ENCODE measurements at places on chromosomes 5 and 9. TPM values are rescaled to one million over a fixed set of nuclear protein-coding genes. Genes with fewer than 3 reads are reported as not detected.

DNA sequence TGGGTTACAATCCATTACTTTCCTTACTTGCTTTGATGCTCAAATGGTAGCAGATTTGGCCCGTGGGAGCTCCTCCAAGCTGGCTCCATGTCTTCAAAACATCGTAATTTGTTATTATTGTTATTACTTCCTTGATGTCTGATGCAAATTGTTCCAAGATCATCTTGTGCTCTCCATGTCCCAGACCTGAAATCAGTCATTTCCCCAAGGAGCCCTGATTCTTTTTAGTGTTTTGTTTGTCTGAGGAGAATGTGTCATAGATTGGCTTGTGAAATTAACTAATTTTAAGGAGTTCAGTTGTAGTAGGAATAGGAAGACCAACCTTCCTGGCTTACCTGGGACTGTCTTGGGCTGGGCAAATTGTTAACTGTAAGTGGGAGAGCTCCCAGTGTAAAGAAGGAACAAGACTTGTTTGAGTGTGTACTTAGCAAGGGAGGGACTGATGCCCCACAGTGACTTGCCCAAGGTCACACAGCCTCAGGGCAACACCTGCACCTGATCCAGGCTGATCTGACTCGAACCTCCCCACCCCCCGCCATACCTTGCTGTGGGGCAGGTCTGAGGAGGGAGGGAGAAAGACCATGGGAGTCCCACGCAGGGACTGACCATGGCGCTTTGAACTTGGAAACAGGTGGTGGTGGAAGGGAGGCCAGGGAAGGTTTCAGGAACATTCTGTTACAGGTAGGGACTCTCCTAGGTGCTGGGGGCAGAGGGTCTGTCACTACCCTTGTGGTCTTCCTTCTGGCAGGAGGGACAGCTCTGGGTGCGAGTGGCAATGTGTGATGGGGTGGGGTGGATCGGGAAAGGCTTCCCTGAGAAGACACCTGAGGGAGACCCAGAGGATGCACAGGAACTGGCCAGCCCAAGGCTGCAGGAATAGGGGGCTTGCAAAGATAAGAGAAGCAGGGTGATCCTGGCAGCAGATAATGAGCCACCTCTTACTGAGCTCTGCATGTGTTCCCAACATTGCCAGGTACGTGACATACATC is 2.7 kb upstream of the BICD2 start:
- DNase-seq, result peak; percentile 22

- no peak for DNase-seq
Measured at GRCh38 chr5:133253671-133254070, 201.9 kb downstream of the HSPA4 start.

DNA sequence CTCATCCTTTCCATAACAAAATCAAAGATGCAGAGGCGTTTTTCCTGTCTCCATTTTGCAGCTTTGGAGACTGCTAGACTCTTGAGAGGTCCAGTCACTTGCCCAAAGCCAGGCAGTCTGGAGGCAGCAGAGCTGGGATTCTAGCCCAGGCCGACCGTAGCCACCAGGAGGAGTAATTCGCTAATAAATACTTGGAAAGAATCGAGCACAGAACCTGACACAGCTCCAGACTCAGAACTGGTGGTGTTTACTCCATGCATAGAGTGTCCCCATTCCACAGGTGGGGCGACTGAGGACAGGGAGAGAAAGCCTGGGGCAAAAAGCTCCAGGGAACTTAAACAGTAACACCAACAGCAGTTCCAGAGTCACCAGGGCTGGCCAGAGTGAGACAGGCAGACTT is 10.7 kb upstream of the CERCAM start:
- peak; percentile 72 for DNase-seq

GRCh38 chr9:82404881-82405280 is 416.3 kb downstream of the SPATA31D1 start:
- DNase-seq, result no peak

GRCh38 chr9:127178686-127179632 is 56.5 kb upstream of the ANGPTL2 start:
- no peak for DNase-seq

- peak; percentile 34 for DNase-seq
Measured at GRCh38 chr5:115470921-115471320, 73.7 kb downstream of the FEM1C start.

DNA sequence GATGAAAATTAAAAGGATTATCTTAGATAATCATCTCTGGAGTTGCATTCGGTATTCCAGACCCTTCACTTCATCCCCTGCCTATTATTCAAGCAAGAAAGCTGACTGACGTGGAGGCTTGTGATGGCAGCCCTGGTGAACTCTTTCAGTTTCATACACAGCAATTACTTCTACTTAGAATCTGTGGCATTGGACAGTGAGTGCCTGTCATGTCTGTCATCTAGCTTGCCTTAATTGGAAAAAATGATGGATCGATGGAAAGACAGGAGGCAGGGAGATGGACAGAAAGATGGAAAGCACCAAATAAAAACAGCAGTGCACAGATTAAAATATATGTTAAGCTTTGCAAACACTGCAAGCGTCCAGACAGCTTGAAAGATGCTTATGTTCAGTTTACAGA is 1371.0 kb upstream of the CDH6 start:
- no peak for DNase-seq

GRCh38 chr9:19630760-19631159 is 158.1 kb downstream of the SLC24A2 start:
- DNase-seq, result no peak

DNA sequence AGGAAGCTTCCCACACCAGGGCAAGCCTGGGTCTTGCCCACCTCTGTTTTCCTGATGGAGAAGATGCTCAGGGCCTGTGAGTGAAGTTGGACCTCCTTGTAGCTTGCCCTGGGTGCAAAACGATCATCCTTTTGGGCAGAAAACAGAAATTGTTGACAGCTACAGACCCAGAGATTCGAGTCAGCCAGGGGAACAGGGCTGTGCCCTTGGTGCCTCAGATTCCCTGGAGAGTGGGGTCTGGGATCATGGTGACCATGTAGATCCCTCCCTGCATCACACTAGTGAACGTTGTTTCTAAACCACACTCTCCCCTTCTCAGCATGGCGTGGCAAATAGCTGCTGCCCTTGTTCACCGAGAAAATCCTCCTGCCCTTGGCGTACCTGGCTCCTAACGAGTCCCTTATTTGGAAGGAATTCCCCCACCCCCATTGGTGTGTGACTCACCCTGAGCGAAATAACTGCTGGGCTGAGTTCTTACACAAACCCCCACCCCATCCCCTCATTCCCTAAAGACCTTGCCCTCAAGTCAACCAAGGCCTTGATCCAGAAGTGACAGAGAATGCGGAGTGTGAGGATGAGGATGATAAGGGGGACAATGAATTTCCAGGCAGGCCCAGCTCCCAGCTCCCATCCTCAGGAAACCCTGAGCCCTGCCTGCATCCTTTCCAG is 1.1 kb upstream of the DCANP1 start:
- DNase-seq, result no peak

GRCh38 chr5:33608344-33609041 is 167.7 kb downstream of the TARS1 start:
- DNase-seq, result no peak

GRCh38 chr5:111511174-111511830 is 1.0 kb downstream of the STARD4 start:
- DNase-seq, result peak; percentile 64

DNA sequence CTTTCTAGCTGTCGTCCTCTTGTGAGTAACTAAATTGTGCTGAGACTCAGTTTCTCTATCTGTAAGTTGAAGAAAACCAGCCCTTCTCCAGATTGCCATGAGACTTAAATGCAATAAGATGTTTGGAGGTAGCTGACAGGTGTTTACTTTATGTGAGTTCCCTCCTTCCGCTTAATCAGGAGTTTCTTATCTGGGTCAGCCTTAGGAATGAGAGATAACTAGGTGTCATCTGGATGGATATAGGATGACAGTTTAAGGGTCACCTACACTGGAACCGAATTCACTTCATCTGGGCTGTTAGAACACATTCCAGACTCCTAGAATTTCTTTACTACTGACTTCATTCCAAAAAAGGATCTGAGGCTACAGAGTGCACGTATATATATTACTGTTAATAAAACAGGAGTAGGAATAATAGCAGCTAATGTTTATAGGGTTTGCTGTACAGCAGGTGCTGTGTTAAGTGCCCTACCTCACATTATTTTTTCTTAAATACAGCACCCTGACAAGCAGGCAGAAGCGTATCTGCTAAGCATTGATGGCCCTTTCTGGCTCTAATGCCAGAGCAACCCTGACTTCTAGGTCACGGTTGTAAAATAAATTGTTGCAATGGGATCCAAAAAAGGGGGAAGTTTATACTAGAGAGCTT is 30.0 kb upstream of the CPEB4 start:
- DNase-seq, result no peak

- DNase-seq, result no peak
Measured at GRCh38 chr5:109812698-109813097, 123.0 kb downstream of the MAN2A1 start.

GRCh38 chr5:57398413-57399093 is 84.1 kb downstream of the ACTBL2 start:
- DNase-seq, result no peak

DNA sequence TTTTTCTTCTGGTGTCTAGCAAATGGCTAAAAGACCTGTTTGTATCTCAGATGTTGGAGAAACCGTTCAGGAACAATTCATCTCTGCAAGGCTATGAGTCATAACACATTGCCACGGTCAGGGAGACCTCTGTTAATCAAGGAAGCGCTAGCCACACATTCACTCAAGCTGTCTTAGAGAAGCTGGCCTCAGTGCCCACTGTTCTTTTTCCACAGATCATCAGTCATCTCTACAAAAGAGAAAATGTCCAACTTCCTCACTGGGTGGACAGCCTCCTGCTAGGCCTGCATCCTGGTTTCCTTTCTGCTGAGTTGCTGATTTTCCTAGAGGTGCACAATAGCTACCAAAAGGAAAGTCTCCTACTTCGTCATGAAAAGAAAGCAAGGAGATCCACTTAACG is 360.5 kb downstream of the BNC2 start:
- peak; percentile 54 for DNase-seq

DNA sequence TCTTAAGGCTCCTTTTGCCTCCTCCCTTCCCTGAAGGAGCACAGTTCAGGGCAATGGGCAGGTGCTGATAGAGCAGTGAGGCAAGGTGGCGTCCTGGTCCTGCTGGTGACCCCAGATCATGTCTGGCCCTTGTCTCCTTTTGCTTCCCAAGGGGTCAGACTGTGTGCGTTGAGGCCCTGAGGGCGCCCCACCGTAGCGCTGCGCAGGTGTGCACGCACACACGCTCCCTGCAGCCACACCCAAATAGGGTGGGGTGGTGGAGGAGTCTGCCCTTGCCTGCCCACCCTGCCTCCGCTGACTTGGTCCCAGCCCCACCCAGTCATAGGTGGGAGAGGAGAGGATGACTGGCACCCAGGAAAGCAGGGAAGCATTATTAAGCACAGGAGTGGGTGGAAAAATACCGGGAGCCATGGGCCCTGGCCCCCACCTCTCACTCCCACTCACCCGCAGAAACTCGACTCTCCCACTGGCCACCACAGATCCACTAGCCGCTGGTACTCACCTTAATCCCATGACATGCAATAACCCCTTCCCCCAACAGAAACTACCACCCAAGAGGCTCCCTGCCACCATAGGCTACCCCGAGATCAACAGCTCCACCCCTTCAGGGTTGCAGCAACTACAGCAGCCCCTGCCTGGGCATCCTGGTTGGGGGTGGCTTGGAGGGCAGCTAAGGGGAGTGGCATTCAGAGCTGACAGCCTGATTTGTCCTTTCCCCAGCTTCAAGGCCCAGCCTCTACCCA is 16.7 kb downstream of the PDLIM4 start:
- DNase-seq, result no peak

- no peak for DNase-seq
Measured at GRCh38 chr5:5751498-5751897, 329.0 kb downstream of the ICE1 start.

- DNase-seq, result no peak
Measured at GRCh38 chr5:148569948-148570347, 84.4 kb downstream of the HTR4 start.

DNA sequence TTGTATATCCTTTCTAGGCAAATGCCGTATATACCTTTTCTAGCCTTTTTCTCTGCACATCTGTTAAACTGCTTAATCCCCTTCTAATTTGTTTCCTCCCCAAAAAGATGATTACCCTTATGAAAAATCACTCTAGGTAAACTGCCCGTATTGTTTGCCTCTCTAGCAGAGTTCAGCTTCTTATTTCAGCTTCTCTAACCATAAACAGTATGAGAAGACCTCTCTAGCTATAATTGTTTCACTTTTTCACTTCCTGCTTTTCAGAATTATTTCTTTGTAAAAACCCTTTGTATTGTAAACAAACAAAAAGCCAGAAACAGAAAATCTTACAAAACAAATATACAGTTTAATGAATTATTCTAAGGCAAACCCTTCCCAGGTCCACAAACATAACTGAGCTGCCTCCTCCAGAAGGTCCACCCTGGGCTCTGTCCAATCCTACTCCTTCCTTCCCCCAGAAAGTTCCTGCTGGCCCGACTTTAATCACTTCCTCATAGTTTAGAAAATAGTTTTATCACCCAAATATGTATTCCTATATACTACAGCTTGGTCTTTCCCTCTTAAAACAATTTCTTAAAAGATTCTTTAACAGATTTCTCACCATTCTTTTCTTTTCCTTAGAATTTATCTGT is 158.1 kb downstream of the FGF1 start:
- DNase-seq, result no peak

GRCh38 chr5:14202462-14202861 is 59.3 kb downstream of the TRIO start:
- peak; percentile 76 for DNase-seq

DNA sequence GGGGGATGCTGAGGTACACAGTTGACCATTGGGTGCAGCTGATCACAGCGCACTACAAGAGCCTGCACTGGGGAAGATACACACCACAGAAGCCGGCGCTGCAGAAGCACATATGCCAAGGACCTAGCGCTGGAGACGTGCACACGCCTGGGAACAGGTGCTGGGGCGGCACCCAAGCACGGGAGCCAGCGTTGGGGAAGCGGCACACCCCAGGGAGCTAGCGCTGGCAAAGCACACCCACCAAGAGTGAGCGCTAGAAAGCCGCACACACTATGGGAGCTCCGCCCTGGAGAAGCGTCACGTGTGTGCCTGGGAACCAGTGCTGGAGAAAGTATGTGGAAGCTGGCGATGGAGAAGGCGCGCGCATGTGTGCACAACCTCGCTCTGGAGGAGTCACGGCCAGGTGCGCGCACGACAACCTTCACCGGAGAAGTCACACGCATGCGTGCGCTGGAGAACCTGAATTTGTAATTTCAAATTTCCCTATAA is 4.5 kb downstream of the FANCC start:
- peak; percentile 77 for DNase-seq

The CARD19 gene
- 48.8 TPM for total RNA-seq

The CAMK2A gene
- total RNA-seq, result 0.51 TPM

The FOXD4L3 gene
- not detected for total RNA-seq

The RNF224 gene
- not detected for total RNA-seq

The SPINK13 gene
- total RNA-seq, result not detected

The NUTM2F gene
- total RNA-seq, result not detected

The PIK3R1 gene
- 14.4 TPM for total RNA-seq

The SLC4A9 gene
- not detected for total RNA-seq

The DROSHA gene
- total RNA-seq, result 40.6 TPM

The KLF4 gene
- total RNA-seq, result 28.7 TPM

The SMIM3 gene
- 88.3 TPM for total RNA-seq

The RNF183 gene
- total RNA-seq, result not detected

The QRFP gene
- not detected for total RNA-seq

The ABO gene
- total RNA-seq, result not detected
